Epithelial cell of alveolus of lung (primary cell): ENCODE measurements at places on chromosomes 7 and 10. TPM values are rescaled to one million over a fixed set of nuclear protein-coding genes. Genes with fewer than 3 reads are reported as not detected.

IGFBP3 gene
- total RNA-seq, result 34.3 and 660 TPM in 2 replicates

ADARB2 gene
- total RNA-seq, result 0.13 and 0.40 TPM in 2 replicates

SPDYE6 gene
- total RNA-seq, result not detected in 2 replicates

GTF2IRD2 gene
- 10.3 and 20.5 TPM in 2 replicates for total RNA-seq

BLNK gene
- total RNA-seq, result not detected in 2 replicates

WNT2 gene
- total RNA-seq, result 0.13 and 42.6 TPM in 2 replicates
